ENCODE measurements at places on chromosomes 1 and 21. TPM values are rescaled to one million over a fixed set of nuclear protein-coding genes. Genes with fewer than 3 reads are reported as not detected.

The IL10 gene
- total RNA-seq, result 2.5 TPM

The ARHGEF16 gene
- total RNA-seq, result 39.3 TPM

- DNase-seq, result peak; percentile 97
- peak within 1 kb of the TSS; percentile 63 for H3K4me3 ChIP-seq
- H3K27ac ChIP-seq, result peak within 1 kb of the TSS; percentile 78
- H3K27me3 ChIP-seq, result no peaks in the 10 kb centered on the region
Measured at GRCh38 chr1:63773815-63774616, at the start of gene ROR1. TSS of gene ROR1 (plus strand) at chr1:63774017.

- no peak overlapping the region for H3K27ac ChIP-seq
- H3K4me3 ChIP-seq, result no peak overlapping the region
Measured at GRCh38 chr21:45550522-45551210, 8.4 kb upstream of the SLC19A1 start.
